Stimulated activated CD8-positive, alpha-beta memory T cell treated with anti-CD3 and anti-CD28 coated beads, Interleukin-7, amount 100 ng/mL, for 24 hours (primary cell): ENCODE measurements at places on chromosomes 1 and 21.

DNA sequence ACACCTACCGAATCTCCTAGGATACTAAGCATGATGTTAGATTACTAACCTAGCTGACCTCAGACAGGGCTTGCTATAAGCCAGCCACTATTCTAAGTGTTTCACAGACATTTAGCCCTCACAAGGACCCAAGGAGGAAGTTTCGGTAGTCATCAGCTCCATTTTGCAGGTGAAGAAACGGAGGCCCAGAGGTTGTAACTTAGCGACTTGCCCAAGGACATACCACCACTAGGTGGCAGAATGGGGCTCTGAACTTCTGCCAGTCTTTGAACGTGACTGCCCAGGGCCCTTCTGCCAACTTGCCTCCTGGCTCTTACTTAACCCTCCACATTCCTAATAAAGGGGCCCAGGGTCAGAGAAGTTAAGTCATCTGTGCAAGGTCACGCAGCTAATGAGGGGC, 283.5 kb downstream of the C1orf94 start:
- peak; percentile 19 for DNase-seq

- DNase-seq: no peak
Observed at GRCh38 chr1:175508320-175509110, 234.9 kb downstream of the TNR start.

DNA sequence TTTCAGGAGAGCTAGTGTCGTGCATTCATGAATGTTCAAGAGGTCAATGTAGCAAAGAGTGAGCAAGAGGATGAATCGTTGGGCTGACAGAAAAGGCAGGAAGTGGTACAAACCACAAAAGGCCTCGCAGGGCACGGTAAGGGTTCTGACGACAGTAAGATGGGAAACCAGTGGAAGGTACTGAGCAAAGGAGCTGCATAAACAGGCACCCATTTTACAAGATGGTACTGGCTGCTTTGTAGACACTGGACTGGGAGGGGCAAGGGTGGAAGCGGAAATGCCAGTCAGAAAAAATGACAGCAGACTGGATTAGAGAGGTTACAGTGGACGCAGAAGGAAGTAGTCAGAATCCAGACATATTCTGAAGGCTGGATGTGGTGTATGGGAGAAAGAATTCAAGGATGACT, 123.5 kb downstream of the PTPN14 start:
- no peak for DNase-seq

GRCh38 chr21:29295066-29295650, 3.6 kb upstream of the BACH1 start:
- DNase-seq: no peak

DNA sequence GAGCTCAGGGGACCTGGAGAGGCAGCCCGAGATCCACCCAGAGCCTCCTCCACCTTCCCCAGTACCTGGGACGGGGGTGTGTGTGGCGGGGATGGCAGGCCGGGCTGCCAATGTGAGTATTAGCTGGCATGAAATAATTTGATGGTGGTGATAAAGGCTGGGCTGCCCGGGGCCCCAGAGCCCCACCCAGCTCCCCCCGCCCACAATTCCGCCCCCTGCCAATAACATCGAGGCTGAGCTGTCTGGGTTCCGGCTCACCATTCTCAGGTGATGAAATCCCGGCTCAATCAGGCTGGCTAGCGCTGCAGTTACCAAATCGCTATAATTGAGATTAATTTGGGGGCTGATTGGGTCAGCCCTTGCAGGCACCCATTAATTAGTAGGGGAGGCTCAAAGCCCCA, 103.8 kb upstream of the CASZ1 start:
- DNase-seq: no peak

DNA sequence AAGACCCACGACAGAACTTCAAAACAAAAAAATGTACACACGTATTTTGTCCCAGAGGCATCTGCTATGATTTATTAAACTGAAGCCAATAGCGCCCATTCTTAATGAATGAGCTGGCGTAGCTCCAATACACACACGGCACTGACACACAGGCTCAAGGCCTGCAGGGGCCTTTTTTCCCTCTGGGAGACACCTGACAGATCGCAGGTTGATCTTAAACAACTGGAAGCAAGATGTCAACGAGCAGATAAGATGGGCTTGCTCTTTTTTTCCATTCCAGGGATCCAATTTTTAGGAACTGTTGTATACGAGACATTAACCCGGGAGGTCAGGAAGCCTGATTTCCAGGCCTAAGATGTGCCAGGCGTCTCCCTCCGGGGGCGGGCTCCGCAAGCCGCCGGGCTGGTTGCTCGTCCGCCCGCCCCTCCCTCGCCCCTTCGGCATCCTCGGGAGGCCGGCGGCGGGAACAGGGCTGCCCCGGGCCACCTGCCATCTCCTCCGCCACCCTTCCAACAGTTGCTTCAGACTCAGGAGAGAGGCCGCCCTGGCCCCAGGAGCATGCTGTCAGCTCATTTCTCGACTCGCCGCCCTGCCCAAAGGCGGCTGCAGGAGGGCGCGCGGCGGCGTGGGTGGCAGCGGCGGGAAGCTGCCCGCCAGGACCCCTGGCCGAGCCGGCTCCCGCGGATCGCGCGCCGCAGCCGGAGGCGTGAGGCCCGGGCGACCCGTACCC, 735 bp downstream of the TTC13 start:
- peak; percentile 3 for DNase-seq

GRCh38 chr1:63847308-63847910, 73.6 kb downstream of the ROR1 start:
- no peak for DNase-seq

- no peak for DNase-seq
Observed at GRCh38 chr1:30415171-30415940, 308.0 kb downstream of the MATN1 start.

- DNase-seq: no peak
Observed at GRCh38 chr1:111221633-111222291, 5.8 kb upstream of the CHI3L2 start.

- no peak for DNase-seq
Observed at GRCh38 chr1:58361134-58361533, 185.4 kb downstream of the OMA1 start.

DNA sequence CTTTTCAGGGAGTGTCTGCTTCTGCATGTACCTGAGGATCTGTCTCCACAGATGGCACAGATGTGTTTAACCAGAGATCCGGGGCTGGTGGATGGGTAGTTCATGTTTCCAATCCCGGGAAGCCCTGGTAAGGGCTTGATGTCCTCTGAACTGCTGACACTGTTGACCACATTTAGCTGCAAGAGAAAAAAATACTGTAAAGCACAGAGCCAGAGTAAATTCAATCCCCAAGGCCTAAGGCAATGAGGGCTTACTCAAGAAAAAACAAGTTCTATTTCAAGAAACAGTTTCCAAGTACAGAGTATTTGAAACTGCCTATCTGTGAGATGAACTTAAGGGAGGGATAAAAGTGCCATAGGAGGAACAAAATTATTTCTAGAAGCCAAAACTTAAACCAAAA, 25.1 kb downstream of the RXRG start:
- no peak for DNase-seq

DNA sequence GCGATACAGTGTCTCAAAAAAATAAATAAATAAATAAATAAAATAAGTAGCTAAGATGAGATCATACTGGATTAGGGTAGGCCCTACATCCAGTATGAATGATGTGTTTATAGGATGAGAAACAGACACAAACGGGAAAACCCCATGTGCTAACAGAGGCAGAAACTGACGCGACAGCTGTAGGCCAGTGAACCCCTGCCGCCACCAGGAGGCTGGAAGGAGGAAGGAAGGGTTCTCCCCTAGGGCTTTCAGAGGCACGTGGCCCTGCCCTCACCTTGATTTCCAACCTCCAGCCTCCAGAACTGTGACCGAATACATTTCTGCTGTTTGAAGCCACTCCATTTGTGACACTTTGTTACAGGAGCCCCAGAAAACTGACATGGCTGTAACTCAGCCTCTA, 38.5 kb downstream of the CHD5 start:
- DNase-seq: no peak

- DNase-seq: no peak
Observed at GRCh38 chr1:189637041-189637440, 840.6 kb downstream of the BRINP3 start.

DNA sequence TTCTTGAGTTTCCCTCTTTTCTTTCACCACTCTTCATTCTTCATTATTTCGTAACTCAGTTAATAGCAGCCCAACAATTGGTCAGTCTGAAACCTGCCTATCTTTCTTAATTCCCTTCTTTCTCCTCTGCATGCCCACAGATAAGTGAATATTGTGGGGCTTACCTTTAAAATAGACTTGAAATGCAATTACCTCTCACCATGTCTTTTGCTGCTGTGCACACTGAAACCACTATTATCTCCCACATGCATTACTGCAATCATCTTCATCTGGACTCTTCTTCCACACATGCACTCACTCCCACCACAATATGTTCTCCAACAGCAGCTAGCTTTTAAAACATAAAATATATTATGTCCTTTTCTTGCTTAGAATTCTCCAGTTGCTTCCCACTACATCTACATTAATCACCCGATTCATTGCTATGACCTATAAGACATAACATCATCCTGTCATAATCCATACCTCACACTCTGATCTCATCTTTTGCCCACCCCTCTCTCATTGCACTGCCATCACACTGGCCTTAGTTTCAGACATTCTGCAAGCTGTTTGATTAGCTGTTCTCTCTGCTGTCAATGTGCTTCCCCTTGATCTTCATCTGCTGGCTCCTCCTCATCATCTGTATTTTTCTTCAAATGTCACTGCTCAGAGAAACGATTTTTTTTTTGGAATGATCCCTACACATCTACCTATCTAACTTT, 304.8 kb downstream of the PTPRC start:
- DNase-seq: no peak

DNA sequence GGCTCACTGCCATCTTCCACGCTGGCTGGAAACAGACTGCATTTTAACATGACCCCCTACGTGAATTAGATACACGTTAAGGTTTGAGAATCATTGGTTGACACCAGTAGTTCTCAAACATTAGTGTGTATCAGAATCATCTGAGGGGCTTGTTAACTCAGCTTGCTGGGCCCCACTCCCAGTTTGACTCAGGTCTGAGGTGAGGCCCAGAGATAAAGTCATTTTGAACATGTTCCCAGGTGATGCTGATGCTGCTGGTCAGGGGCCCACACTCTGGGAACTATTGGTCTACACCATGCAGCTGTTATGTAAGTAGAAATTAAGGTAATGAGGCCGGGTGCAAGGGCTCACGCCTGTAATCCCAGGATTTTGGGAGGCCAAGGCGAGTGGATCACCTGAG, 1.3 kb downstream of the LSM10 start:
- no peak for DNase-seq

DNA sequence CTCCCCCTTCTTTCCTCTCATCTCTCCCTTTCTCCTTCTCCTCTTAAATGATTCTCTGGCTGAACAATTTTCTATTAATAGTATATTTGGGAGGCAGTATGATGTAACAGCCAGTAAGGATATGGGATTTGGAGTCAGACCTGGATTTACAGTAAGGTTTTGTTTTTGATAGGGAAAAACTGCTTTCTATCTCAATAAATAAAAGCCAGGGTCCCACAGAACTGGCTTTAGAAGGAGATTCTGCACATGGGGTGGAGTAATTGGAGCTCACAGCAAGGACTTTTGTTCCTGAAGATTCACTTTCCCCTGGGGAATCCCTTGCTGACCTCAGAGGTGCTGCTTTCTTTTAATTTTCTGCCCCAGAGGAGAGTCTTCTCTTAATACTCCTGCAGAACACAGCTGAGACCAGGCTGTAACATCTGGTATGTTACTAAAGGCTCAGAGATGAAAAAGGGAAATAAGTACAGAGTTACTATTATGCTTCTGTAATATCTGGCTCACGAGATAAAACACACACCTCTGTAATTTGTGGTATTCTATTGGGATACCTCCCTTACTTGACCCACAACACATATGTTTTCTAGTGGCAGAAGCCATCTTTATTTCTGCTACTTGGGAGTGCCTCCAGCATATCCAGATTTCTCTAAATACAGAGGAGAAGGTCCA, 13.4 kb downstream of the EPB41 start:
- DNase-seq: no peak

DNA sequence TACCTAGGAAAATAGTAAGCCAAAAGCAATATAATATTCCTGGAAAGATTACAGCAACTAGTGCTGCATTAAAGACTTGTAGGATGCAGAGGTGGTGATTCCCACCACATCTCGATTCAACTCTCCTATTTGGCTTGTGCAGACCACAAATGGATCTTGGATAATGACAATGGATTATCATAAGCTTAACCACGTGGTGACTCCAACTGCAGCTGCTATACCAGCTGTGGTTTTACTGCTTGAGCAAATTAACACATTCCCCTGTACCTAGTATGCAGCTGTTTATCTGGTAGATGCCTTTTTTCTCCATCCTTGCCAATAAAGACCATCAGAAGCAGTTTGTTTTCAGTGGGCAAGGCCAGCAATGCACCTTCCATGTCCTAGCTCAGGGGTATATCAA, 542.7 kb upstream of the ADGRL4 start:
- DNase-seq: no peak

DNA sequence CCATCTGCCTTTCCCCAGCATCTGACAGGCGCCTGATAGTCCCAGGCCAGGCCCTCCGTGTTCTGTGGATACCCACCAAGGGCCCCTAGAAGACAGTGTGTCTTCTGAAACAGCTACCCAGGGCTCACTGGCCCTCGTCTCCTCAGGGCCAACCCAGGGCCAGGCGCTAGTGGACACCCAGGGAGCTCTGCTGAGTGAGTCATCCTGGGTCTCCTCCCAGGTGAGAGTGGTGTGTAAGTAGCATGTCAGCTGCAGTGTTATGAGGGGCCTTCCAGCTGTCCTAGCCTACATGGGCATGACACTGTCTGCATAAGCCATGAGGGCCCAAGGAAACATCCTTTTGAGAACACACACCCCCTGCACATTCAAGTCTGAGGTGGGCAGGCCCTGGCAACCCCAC, 36.7 kb downstream of the CHD5 start:
- DNase-seq: no peak

DNA sequence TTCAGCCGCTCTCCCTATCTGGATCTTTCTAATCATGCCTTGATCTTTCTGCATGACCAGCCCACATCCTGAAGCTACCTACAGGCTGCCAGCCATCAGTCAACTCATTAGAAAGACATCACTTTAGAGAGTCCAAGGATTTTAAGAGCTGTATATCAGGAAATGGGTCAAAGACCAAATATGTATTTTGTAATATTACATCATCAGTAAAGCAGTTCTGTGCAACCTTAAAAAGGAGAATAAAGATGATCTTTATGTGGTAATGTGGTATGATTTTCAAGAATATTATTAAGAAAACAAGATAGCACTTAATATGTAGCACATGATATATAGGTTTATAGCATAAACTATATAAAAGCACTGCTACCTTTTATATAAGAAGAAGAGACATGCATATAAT, 47.6 kb downstream of the SLC30A7 start:
- no peak for DNase-seq

- peak; percentile 38 for DNase-seq
Observed at GRCh38 chr1:19597496-19598309, 46.4 kb upstream of the NBL1 start.

- DNase-seq: no peak
Observed at GRCh38 chr1:6596351-6596750, 6.3 kb downstream of the KLHL21 start.
